ENCODE measurements at places on chromosomes 2 and 18.

- no peak for DNase-seq
These were observed 138.8 kb upstream of the ITGA6 start for GRCh38 chr2:172288603-172289002.

DNA sequence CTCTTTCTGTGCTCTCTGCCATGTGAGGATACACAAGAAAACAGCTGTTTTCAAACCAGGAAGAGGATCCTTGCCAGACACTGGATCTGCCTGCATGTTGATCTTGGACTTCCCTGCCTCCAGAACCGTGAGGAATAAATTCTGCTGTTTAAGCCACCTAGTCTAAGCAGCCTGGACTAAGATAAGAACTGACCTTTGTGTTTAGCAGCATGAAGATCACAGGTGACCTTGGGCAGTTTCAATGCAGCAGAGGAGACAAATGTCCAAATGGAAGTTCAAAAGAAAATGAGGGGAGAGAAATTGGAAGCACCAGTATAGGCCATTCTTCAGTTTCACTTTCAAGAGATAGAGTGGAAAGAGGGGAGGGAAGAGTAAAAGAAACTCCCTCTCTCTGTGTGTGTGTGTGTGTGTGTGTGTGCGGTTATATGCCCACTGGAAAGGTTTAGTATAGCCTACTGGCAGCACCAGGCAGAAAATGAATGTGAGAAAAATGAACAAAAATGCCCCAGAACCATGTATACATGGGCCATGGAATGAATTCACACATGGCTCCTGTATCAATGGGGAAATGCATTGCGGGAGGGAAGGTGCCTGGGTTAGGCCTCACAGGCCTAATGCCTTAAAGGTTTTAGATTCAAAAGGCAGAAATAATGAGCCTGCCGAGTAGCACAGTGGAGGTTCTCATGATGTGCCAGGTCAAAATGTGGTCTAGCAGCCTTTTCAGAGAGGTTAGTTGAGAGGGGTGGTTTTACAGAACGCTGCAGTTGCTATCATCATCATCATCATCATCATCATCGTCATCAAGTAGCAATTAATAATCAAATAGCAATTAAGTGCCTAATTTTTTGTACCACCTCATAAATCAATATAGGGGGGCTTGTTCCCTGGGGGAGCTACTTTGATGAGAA, 1.1 kb upstream of the CERS6 start:
- DNase-seq: no peak

- no peak for DNase-seq
These were observed 36.5 kb downstream of the GALM start for GRCh38 chr2:38702413-38702812.

DNA sequence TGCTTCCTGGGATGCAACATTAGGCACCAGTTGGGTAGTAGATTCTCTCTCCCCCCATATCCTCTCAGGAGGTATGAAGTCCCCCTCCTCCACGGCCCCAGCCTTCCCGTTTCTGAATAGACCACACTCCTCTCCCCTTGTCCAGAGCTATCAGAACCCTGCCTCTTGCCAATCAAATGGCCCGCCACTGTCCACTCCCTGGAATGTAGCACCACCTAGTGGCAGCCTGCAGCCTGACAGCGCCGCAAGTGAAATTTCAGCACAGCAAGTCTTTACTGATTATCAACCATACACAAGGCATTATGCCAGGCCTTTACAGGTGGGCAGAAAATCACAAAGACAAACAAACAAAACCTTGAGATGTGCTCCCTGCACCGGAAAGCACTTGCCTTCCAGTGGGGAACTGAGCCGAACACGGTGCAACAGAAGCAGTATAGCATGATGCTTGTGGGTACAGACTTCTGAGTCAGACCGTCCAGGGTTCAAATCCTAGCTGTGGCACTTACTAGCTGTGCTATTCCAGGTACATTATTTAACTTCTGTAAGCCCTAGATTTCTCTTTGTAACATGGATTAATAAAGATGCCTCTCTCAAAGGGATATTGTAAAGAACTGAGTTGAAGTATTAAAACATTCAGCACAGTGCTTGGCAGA, 174.0 kb downstream of the SMAD2 start:
- DNase-seq: peak; percentile 82

DNA sequence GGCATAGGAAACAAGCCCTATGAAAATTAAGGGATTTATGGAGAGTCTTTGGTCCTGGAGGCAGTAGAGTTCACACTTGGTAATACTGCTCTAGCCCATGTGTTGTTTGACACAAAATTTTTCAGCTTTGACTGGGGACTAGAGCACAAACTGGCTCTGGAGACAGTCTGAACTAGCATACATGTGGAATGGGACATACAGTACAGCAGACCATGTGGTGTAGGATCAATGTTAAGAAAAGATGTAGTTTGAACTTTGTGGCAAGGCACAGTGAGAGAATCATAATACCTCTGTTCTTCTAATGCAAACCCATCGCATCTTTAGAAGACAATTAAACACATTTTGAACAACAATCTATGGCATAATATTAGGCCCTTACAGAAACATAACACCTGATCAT, 521.5 kb upstream of the DDX18 start:
- DNase-seq: no peak

- no peak for DNase-seq
These were observed 534.6 kb upstream of the TMEFF2 start for GRCh38 chr2:192729369-192729768.

- no peak for DNase-seq
These were observed 15.0 kb upstream of the CYS1 start for GRCh38 chr2:10095175-10095574.

- DNase-seq: no peak
These were observed 69.3 kb downstream of the NOL10 start for GRCh38 chr2:10620481-10620880.

- DNase-seq: no peak
These were observed 671.1 kb downstream of the RNF144A start for GRCh38 chr2:7588295-7588694.

DNA sequence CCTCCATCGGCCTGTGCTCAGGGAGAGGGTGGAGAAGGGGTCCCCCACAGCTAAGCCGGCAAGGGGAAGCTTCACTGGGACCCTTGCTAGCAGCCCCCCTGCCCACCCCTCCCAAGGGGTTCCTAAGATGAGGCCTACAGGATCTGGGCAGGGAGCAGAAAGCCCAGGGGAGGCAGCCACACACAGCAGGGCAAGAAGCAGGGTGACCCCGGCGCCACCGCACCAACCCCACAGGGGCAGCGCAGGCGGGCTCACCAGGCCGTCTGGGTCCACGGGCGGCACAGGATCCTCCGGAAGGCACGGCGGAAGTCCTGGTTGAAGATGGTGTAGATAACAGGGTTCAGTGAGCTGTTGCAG, 1.8 kb downstream of the ADRA2B start:
- no peak for DNase-seq

GRCh38 chr2:226953826-226954225, 118.0 kb downstream of the RHBDD1 start:
- no peak for DNase-seq

GRCh38 chr2:54298514-54298913, 42.5 kb upstream of the TSPYL6 start:
- DNase-seq: no peak

- DNase-seq: no peak
These were observed 535.7 kb upstream of the CHAC2 start for GRCh38 chr2:53231908-53232307.

Data from brain (organoid and tissue), 16 donors.